ENCODE measurements at places on chromosomes 2 and 18.

- DNase-seq, result no peak
These were observed 112.5 kb upstream of the OTX1 start for GRCh38 chr2:62938126-62938525.

DNA sequence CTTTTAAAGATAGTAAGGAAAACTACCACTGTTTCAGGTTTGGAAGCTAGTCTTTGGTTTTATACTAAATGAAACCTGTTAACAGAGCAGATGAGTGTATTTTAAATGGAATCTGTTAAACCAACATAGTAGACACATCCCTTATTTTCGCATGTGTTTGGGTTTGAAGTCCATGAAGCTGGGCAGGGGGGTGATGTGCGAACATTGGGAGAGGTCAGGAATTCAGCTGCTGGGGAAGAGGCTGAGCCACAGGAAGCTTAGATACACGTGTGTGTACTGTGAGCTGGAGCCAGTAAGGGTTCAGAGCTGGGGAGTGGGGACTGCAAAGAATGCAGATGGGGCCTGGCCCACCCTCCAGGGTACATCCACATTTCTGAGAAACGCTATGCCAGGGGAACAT, 176.9 kb downstream of the VAPA start:
- DNase-seq, result no peak

- DNase-seq, result no peak
These were observed 141.1 kb downstream of the DOCK10 start for GRCh38 chr2:224901121-224901676.

DNA sequence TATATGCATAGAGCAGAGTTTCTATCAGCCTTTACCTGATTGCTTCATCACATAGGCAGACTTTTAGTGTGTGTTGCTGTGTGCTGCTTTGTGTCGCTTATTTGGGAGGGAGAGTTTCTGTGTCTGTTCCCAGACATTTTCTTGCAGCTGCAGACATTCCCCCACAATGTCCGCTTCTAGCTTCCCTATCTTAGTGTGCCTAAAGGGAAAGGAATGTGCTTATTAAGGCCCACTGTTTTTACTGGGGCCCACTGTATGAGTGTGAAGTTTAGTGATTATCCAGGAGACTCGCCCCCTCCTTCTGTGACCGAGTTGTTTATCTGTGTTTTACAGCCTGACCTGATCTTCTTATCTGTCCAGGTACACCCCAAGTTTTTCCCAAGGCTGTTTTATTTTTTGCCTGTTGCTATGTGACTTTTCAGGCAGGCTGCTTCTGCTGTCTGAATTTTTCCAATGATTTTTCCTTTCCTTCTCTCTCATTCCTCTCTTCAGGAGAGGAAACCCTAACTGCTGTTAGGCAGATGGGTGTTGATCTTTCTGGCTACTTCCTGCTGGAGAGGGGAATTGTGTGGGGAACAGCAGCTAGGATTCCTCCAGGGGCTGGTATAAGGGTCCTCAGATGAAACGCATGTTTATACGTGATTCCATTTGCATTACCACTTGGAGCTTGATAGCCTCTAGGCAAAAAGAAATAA, 47.6 kb downstream of the STK17B start:
- no peak for DNase-seq

GRCh38 chr18:67402543-67402942, 114.0 kb downstream of the DSEL start:
- no peak for DNase-seq

GRCh38 chr2:16316456-16317210, 349.0 kb downstream of the CYRIA start:
- no peak for DNase-seq

GRCh38 chr2:25292408-25292807, 49.3 kb downstream of the DNMT3A start:
- DNase-seq, result no peak

- DNase-seq, result no peak
These were observed 235.5 kb downstream of the GULP1 start for GRCh38 chr2:188527141-188527540.

GRCh38 chr18:9828506-9829396, 57.0 kb upstream of the TXNDC2 start:
- no peak for DNase-seq

GRCh38 chr2:78561876-78562275, 463.6 kb upstream of the REG3G start:
- DNase-seq, result no peak

DNA sequence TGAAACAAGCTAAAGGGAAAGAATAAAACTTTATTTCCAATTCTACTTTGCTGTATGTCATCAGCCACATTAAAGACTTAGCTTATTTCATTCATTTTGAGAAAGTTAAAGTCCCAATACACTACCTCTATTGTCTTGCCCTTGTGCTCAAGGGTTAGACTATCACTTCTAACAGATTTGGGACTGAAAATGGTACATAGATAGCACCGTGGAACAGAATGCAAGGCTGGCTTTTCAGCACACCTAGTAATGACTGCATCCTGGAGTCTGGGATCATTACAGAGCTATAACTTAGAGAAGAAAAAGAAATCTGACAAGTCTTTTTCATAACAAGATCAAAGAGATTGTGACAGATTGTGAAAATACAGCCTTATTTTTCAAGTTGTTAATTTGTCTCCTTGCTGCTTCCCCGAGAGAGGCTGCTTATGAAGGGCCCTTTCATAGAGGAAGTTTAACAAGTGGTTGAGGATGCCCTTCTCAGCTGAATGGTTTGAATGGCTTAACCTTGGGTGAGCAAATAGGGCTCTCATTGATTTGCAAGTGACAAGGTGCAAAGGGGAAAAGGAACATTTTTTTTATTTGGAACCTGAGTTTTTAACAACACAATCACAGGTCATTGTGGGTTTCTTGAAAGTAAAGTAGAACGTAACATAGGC, 371.8 kb downstream of the EPHA4 start:
- no peak for DNase-seq

DNA sequence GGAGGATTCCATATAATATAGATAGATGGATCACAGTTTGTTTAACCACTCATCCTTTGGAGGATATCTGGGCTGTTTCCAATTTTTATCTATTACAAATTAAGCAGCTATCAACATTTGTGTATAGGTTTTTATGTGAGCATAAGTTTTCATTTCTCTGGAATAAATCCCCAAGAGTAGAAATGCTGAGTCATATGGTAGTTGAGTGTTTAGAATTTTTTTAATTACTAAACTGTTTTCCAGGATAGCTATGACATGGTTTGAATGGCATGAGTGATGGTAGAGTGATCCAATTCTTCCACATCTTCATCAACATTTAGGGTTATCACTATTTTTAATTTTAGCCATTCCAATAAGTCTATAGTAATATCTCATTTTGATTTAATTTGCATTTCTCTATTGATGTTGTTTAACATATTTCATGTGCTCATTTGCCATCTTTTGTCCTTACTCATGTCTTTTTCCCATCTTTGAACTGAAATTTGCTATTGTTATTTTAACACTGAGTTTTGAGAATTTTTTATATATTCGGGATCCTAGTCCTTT, 31.4 kb downstream of the ABCB11 start:
- DNase-seq, result no peak

DNA sequence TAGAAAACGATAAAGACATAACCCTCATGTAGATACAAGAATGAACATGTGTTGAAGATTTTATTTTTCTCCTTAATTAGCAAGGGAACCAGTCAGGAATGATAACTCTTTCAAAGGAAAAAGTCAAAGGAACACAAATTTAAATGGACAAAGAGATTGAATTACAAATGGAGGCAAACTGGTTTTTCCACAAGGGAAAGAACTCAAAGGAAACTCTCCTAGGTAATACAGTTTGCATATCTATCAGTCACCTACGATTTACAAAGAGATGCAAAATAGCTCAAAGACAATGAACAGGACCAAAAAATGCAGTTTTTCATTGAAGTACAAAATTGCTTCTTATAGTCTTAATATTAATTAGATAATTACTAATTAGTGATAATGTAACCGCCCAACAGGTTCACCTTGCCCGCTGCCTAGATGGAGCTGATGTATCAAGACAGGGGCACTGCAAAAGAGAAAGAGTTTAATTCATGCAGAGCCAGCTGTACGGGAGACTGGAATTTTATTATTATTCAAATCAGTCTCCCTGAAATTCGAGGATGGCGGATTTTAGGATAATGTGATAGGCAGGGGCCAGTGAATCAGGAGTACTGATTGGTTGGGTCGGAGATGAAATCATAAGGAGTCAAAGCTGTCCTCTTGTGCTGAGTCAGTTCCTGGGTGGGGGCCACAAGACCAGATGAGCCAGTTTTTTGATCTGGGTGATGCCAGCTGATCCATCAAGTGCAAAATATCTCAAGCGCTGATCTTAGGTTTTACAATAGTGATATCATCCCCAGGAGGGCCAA, 151.0 kb downstream of the TMEM17 start:
- no peak for DNase-seq

Measured in H54 (cell line).